NCI-H510A treated with DMSO at 0.1 percent for 48 hours (cell line): ENCODE measurements at places on chromosomes 4 and X.

DNA sequence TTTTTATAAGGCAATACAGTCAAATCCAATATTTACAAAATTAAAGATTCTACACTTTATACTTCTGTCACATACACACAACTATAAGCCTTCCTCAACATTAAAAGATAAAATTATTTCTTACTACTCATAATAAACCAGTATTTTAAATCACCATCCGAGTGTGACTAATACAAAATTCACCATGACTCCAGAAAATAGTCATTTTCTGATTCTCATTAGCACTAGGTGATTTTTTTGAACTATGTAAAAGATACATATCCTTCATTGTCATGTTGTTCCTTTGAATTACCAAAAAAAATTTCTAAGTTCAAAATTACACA, 646 bp upstream of the SLC7A11 start:
- DNase-seq: no peak

DNA sequence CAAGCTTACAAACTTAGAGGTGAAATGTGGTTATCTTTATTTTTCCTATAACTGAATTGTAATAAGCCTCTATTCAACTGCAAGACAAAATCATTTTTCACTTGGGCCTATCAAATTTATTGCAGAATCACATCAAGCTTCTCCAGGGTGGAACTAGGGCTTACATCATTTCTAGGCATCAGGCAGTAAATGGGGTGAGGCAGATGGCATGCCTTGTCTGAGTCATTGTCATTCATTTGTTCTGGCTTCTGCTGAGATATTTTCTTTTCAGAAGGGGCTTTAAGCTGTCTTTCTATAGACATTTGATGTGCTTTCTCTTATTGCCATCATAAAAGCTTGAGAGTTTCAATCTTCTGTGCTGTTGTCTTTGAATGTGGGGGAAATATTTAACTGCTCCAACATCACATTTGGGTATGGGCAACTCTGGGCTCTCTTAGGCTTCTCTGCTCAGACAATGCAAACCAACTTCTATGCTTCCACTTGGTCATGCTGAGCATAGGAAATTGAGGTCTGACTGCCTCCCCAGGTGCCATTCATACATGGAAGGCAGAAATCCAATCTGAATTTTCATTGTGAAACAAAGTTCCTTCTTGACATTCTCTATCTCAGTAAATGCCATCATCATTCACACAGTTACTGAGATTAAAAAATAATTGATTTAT, 225.8 kb upstream of the GIMD1 start:
- no peak for DNase-seq

- no peak for DNase-seq
Measured at GRCh38 chr4:8765084-8765483, 106.6 kb downstream of the HMX1 start.

GRCh38 chr4:88820698-88821415, 123.2 kb upstream of the NAP1L5 start:
- peak; percentile 72 for DNase-seq

GRCh38 chr4:16820329-16820728, 78.1 kb downstream of the LDB2 start:
- DNase-seq: no peak

- DNase-seq: peak; percentile 28
Measured at GRCh38 chr4:81152839-81153713, 61.9 kb downstream of the PRKG2 start.

DNA sequence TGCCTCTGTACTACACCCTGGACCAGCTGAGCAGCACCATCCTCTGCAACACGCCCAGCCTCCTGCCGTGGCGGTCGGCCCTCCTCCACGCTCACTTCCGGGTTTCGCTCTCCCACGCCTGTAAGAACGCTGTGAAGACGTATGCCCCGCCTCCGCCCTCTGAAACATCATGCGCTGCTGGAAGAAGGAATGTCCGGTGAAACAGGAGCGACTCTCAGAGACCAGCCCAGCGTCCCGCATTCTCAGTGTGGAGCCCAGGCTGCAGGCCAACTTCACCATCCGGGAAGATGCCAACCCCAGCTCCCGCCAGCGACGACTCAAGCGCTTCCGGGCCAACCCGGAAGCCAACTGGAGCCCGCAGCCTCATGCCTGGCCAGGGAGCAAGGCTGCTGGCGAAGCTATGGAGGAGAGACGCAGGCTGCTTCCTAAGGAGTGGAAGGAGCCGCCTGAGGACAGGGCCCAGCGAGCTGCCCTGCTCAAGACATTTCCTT, 186.1 kb upstream of the SLITRK2 start:
- no peak for DNase-seq

DNA sequence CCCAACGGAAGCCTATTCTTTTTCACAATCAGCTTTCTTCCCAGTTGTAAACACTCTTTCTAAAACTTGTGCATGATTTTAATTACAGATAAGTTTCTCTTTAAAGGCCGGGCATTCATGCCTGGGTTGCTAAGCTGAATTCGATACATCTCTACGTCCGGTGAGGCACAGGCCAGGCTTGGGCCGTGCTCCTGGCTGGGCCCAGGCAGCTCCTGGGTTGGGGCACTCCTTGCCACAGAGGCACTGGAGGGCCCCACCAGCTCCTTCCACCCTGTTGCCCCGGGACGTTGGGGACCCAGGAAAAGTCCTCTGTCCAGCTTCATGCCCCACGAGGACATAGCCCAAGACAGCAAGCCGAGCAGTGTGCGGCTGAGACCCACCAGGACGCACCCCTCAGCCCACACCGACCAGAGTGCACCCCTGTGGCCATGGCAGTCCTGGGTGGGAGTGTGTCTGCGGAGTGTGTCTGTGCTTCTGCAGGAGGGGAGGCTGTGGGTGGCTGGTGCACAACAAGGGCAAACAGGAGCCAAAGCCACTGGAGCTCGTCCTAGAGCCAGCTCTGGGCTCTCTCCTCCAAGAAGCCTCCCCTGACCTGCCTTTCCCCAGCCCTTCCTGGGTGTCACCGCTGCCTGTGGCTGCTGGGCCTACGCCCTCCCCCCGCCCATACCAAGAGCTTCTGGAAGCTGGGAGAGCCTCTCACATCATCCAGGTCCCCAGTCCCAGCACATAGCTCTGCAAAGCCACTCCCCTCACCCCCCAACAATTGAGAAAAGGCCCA, 128.0 kb upstream of the NKX1-1 start:
- DNase-seq: no peak

- DNase-seq: no peak
Measured at GRCh38 chrX:123739474-123739873, 6.6 kb upstream of the THOC2 start.

DNA sequence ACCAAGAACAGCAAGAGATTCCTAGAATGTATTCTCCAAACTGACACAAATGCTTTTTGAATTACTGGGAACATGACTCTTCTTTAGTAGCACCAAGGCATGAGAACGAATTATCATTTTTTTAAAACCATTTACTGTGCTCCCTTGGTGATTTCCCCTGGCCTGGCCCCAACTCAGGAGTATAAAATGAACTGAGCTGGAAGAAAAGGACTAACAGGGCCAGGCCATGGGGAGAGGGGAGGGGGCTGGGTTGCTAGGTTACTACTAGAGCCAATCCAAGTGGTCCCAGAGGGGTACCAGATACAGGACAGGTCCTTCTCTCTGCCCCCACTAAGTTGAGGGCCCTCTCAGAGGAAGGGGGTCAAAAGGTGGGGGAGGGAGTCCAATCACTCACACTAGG, 23.1 kb downstream of the SASH3 start:
- DNase-seq: no peak

DNA sequence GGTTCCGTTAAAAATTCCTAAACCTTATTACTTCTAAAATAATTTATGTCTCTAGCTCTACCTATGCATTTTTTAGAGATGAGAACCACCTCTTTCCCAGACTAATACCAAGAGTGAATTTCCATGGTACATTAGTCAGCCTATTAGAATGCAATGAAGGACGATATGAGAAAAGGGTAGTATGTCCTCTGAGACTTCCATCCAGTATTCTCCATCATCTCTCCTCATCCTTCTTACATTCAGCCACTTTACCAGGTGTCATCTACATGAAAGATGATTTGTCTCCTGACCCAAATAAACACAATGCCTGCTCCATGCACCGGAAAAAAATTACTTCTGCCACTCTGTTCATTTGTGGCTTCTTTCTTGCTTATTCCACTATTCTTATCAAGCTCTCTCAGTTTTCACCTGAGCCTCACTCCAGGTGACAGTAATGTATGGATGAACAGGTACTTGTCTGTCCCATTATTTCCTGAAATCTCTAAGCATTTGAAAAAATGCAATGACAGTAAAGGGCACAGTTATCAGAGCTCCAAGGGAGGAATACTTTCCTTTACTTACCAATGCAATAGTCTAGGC, 97.9 kb downstream of the MAB21L2 start:
- no peak for DNase-seq

DNA sequence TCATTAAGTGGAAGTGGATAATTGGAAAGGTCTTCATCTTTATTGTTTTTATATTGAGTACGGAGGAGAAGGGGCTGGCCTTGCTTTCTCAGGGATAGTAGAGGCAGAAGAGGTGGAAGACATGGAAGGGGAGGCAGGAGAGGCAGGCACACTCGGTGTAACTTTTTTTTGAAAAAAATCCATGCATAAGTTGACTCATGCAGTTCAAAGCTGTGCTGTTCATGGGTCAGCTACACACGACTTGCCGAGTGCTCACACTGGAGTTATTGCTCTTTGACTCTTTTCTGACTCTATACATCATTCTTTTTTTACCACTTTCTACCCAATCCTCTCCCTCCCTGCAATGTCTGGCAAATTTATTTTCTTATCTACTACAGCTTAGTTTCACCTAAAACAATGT, 158.3 kb upstream of the AADAT start:
- no peak for DNase-seq

GRCh38 chr4:6563935-6564645, 10.9 kb upstream of the MAN2B2 start:
- no peak for DNase-seq
